ENCODE measurements at places on chromosomes 2 and 18.

DNA sequence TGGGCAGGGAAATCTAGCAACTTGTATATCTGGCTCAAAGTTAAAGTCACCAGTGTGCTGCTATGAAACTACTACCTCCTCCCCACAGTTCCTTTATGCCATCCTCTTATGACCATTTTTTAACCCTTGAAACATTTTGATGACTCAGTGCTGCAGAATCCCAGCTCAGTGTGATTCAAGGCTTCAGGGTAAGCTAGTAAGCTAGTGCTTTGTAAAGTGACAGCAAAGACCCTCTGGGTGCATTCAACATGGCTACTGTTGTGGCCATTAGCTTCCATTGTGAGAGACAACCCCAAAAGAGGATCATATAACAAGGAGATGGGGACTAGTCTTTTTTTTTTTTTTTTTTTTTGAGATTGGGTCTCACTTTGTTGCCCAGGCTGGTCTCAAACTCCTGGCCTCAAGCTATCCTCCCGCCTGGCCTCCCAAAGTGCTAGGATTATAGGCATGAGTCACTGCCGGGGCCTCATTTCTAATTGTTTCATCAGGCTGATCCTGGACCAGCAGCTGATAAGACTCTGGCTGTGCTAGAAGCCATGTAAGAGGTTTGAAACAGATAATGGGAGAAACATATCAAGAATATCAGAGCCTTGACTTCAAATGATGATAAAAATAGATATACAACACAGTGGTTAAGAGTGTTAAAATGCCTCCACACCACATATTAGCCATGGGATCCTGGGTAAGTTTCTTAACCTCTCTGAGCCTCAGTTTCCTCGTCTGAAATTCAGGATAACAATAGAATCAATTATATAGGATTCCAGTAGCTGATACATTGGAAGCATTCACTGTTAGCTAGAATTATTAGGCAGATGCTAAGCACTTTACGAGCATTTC is 65.7 kb upstream of the RTN4 start:
- DNase-seq = peak; percentile 55

- DNase-seq = no peak
These were observed 4.8 kb downstream of the RAB17 start for GRCh38 chr2:237585590-237586221.

DNA sequence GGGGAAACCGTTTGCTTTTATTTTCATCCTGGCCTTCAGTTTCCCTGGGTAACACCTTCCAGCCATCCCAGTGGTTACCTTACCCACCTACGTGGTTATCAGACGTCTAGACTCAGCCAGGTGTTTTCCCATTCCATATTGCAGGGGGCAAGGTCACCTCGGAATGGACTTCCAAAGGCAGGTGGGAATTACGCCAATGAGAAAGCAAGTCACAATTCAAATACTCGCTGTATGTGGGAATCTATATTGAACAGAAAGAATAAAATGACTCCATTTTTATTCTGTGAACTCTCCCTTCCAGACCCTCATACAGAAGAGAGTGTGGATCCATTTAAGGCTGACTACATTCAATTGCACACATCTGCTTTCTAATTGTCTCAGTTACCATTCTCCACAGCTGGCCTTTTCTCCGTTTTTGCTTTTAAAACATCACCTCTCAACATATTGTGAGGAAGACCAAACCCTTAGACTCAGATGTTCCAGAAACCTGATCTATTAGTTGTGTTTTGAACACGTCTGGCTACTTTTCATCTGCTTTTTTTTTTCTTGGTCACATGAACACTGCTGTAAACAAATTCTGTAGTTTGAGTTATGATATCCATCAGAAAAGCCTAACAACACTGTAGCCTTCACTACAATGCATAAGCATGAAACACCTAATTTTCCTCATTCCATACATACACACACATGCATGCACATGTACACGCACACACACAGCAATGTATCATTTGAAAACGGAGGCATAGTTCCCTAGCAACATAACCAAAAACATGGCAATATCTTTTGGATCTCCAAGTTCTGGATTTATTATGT is 59.8 kb downstream of the BCL2 start:
- DNase-seq = no peak

DNA sequence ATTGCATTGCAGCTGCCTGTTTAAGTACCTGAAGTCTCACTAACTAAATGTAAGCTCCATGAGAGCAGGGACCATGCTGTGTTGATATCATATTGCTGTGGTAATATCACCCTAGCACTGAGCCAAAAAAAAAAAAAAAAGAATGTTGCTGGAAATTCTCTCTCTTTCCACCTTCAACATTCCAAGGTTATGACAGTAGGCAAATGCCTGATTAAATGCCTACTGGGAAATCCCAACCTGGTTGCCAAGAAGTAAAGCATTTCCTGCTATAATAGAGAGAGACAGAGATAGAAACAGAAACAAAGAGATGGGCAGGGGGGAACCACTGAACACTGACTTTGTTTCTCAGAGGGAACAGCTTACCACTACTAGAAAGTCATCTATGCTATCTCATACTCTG is 1604.2 kb downstream of the LRP1B start:
- DNase-seq = no peak

DNA sequence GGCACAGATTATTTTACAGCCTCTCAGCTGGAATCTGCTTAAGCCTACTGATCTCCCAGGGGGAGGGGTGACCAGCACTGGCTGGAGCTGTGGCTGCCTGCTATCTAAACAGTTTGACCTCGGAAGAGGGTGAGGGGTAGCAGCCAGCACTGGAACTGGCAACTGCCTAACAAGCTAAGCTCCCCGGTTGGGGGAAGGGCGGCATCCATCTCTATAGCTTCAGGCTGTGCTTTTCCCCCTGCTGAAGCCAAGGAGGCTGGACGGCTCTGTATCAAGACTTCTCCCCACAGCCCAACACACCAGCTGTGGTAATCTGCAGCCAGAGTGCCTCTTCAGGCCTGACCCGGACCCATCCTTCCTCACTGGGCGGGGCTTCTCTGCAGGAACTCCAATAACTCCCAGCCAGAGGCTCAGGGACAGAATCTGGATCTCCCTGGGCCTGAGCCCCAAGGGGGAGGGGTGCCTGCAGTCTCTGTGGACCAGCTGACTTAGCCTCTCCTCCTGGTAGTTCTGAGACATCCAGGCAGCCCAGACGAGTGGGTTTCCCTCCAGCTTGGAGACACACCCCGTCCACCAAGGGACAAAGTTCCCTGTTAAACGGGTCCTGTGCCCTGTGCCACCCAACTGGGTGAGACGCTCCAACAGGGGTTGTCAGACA is 560.2 kb downstream of the LRP1B start:
- no peak for DNase-seq

DNA sequence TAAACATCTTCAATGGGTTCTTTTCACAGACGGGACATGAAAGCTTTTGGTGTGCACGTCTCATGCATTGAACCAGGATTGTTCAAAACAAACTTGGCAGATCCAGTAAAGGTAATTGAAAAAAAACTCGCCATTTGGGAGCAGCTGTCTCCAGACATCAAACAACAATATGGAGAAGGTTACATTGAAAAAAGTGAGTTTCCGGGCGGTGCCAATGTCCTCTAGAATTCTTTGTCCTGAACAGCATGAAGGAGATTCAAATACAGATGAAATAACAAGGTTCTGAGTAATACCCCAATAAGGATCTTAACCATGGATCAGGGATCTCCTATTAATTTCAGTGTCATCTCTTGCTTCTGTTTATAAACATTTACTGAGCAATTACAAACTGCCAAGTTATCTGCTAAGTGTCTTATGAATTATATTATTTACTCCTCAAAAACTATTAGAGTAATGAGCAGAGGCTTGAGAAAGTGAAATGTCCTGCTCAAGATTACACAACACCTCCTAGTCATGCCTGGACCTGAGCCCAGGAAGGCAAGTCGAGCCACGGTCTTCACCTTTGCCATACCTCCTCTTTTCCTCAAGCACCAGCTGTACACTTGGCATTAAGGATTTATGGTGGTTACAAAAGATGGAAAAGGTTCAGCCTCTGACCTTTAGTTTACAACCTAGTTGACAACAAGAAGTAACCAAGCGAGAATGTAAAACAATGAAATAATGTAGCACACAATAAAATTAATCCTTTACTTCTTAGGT is 22.6 kb downstream of the DHRS9 start:
- DNase-seq = peak; percentile 40

- peak; percentile 83 for DNase-seq
These were observed 338.9 kb downstream of the CCDC85A start for GRCh38 chr2:56522605-56523089.

DNA sequence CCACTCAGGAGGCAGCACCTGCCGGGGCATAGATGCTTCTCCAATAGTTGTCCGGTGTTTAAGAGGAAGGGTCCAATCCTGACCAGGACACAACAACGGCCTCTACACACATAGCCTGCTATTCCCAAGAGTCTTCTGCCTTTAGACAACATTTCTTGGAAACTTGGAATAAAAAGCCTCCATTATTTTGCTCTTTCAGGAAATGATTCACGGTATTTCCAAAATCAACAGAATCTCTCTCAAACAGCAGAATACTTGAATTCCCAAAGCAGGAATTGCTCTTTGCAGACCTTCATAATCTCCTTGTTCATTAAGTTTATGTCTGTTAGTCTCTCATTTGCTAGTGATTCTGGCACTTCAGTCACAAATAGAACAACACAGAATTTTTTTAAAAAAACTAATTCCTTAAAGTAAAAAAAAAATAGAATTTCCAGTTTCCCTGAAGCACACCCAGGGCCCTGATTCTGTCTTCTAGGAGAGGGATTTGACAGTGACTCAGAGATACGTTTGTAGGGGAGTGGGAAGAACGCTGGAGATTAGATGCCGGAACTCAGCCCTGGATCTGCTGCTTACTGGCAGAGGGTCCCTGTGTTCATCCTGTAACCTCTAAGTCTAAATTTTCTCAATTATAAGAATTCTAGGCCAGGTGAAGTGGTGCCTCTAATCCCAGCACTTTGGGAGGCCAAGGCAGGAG is 74.7 kb downstream of the NAB1 start:
- no peak for DNase-seq

- DNase-seq = no peak
These were observed 59.7 kb upstream of the DNMT3A start for GRCh38 chr2:25401307-25402026.

DNA sequence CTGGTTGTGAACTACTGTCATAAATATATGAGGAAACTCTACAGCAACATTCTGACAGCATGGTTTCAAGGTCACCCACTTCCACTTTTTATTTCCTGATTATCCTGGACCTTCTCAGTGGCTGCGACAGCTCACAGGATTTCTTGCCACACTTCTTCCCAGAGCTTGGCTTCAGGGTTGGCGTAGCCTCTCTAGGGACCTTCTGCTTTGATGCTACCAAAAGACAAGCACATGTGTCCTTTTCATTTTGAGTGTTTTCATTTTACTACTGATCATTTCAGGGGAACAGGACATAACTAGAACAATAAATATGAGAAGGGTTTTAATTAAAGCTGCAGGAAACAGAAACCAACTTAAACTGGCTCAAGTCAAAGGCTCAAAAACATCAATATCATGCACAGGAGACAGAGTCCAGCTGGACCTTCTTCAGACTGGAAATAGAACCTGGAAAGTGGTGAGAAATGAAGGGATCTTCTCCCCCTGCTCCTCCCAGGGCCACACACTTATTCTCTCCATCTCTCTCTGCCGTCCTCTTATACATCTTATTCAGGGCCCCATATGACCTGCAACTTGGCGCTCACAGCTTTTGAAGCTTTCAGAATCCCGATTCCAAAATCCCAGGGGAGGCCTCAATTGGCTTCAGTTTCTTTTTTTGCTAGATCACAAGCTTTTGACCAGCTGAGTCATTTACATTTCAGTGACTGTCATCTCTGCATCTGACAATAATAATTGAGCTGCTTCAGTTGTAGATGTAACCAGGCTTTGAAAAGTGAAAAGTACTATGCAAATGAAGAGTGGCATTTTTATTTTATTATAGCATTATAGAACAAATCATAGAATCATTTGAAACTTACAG is 9.7 kb downstream of the VIT start:
- peak; percentile 50 for DNase-seq

GRCh38 chr2:4272261-4272858 is 569.0 kb downstream of the DCDC2C start:
- DNase-seq = no peak

DNA sequence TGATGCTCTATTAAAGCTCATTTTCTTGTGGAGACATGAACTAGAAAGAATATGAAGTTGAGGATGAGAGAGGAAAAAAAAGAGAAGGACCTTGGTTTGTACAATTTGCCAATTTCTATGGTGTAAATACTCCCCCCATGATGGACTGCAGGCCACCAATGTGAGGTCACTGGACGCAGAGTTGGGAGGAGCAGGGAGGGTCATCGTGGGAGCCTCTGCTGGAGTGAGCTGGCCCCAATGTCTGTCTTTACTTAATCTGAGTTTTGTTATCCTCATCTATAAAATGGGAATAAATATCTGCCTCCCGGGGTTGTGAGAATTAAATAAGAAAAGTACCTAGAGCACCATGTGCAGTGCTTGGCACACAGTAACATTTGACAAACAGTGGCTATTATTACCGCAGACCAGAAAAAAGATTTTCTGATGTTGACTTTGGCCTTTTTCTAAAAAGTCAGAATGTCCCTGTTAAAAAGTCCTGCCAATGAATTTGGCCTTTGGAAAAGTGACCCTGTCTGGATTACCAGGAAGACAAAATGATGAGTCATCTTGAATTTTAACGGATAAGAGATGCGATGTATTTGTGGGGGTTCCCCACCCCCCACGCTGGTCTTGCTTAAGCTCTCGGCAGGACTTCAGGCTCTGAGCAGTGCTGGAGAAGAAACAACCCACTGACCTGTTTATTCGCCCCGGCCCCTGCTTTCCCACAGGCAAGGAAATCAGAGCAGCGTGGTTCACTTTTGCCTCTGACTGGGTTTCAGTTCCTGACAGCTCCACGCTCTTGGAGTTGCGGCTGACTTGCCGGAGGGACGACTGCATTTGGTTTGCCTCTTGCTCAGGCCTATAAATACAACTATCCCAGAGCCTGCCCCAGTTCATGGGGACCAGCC is 50.3 kb upstream of the FOSL2 start:
- DNase-seq = peak; percentile 85

- peak; percentile 77 for DNase-seq
These were observed 66.8 kb upstream of the DNER start for GRCh38 chr2:229780856-229781773.

GRCh38 chr2:240888890-240889573 is 6.9 kb downstream of the MAB21L4 start:
- no peak for DNase-seq

GRCh38 chr2:64283641-64284361 is 139.6 kb upstream of the PELI1 start:
- no peak for DNase-seq

- DNase-seq = peak; percentile 78
These were observed 1.0 kb downstream of the CNNM3 start for GRCh38 chr2:96816836-96817702.

- peak; percentile 18 for DNase-seq
These were observed 441.8 kb downstream of the NYAP2 start for GRCh38 chr2:225841314-225841713.

DNA sequence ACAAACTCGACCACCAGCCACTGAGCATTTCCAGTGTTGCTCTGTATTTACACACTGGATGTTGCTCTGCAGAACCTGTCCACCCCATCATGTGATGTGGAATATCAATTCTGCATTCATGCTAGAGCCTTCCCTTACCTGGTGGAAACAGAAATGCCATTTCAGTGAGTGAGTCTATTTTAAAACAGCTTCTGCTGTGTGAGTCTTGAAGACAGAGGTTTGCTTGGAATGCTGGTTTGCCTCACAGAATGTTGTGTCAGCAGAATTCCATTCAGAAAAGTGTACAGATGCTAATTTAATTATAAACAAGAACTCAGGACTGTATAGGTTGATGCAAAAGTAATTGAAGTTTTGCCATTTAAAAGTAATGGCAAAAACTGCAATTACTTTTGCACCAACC is 118.3 kb downstream of the MAP3K20 start:
- DNase-seq = peak; percentile 52

Measured in adipocyte (in vitro differentiated cells).